Stimulated activated CD8-positive, alpha-beta memory T cell treated with anti-CD3 and anti-CD28 coated beads, Interleukin-7, amount 100 ng/mL, for 1 hour (primary cell): ENCODE measurements at places on chromosomes 2 and 18.

GRCh38 chr18:11795916-11796315 lies 55.3 kb upstream of the CHMP1B start:
- no peak for DNase-seq

GRCh38 chr2:190809139-190809764 lies 71.4 kb upstream of the GLS start:
- no peak for DNase-seq

DNA sequence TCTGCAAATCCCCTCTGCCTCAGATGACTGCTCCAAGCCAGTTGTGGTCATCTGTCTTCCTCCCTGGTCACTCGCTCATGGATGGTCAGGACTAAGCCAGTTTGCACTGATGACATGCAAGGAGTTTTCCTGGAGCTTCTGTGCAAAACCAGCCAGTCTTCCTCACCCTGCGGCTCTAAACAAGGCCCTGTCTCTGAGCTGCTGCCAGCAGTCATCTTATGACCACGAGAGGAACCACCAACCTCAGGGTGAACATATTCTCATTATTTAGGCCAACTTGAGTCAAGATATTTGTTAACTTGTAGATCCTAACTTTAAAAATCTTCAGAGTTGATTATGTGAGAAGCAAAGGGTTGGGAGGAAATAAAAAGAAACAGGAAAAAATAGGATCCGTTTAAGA lies 119.9 kb upstream of the CAB39 start:
- no peak for DNase-seq

DNA sequence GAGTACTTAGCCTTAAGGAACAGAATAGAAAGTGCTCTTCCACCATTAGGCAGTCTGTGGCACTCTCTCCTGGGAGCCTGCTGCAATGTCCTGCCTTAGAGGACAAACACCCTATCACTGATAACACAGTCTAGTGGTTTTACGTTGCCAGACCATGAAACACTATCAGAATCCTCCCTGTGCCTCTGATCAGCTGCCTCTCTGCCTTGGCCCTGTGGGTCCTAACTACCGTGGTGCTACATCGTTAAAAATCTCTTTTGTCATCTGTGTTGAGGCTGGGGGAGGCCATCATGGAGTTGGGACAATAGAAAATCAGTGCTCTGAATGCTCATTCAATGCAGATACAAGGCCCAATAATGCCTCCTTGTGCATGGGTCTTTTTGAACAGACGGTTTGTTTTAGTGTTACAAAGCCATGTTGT lies 11.9 kb upstream of the APCDD1 start:
- no peak for DNase-seq

- no peak for DNase-seq
These were observed 124.0 kb downstream of the OSBPL1A start for GRCh38 chr18:24273596-24273995.

DNA sequence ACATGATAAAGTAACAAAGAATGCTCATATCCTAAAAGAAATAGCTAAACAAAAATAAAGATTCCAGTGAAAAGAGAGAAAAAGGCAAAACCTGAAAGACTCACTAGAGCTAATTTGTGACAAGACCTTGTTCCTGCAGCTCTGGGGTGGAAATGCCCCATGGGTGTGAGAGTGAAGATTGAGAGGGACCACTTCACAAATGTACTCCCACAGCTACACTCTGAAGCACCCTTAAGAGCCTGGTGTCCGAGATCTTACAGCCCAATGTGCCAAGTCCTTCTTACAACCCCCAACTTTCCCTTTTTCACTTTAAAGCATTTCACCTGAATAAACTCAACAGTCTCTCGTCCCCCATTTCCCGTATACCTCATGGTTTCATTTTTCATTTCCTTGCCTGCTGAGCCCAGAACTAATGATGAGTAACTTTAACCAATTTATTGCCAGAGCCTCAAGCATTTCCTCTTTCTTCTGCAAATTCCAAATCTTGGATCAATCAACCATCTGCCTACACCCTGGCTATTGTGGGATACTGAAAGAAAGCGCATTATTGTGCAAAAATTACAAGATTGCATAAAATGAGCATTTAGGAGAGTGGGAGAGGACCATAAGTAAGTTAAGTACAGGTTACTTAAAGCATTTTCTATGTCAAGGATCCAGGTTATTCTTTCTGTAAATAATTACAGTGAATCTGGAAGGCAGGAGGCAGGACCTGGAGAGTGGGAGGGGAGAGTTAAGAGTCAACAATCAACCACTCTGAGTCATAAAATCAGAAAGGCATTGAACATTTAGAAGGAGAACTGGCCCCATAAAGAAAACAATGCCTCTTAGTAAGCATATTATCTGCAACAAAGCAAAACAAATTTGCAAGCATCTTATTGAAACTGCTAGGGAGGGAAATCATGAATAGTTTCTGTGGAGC lies 804.4 kb upstream of the CELF4 start:
- no peak for DNase-seq

DNA sequence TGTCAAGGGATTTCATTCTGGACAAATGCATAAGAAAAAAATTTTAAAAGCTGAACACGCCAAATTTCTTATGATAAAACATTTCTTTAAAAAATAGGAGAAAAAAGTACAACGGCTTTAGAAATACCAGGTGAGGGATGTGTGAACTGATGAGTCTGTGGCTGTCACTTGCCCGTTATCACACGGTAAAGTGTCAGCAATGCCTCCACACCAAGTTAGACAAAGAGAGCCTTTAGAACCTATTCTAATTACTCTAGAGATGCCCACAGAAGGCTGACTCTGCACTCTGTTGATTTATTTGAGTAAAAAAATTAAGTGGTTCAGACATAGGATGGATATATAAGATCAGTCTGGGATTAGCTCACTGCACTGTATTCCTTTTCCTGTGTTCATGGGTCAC lies 523.8 kb downstream of the RNF144A start:
- no peak for DNase-seq

DNA sequence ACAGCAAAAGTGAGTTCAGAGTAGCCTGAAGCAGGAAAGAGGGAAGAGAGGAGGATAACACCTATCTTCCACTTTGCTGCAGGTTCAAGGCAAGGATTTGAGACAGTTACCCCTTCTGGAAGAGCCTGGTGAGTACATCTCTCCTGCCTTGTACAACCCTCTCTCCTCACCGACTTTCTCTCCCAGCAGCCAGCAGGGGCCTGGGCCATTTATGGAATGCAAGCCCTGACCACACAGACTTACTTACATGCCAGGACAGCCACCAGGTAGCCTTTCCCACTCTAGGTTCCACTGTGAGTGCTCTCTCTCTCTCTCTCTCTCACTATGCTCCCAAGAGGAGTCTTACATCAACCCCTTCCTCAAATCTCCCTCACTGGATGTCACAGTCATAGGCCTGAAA lies 57.0 kb downstream of the BCL11A start:
- DNase-seq = no peak

DNA sequence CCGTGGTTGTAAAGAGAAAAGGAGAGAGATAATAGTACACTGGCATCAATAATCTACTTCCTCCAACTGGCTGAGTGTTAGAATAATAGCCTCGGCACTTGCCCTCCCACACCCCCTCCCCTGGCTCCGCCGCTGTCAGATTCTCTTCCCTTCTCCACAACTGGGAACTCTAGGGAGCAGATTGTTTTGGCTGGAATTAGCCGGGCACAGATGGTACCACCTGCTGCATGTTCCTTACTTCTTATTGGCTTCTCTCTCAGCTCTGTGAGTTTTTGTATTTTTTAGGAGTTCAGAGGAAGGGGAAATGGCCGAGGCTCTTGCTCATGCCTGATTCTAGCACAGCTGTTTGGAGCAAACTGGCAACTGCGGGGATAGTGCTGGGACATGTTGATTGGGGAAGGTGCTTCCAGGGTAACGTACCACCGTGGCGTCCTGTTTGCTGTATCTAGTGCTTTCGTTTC lies 140.0 kb downstream of the ZEB2 start:
- no peak for DNase-seq

DNA sequence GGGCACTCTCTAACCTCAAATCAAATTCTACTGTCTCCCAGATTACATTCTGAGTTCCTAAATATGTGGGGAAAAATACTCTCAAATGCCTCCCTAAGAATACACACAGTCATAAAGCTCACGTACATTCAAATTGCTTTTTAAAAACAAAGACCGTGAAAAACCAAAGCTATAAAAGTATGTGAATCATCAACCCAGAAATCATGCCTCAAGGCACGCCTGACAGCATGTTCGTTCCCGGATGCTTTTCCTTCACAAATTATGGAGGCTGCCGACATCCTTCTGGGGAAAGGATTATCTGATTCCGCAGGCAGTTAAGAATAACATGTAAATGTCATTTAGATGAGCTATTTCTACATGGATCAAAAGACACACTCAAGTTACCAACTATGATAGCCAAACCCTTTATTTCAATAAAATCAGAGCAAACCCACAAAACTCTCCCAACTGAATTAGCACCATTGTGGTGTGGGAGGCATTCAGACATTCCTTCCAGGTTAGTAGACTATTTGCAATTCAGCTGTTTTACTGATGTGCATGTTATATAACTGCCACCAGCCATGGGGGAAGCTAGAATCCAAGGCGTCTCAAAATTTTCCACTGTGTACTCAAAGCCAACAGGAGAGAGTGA lies 398.2 kb upstream of the TRIB2 start:
- DNase-seq = no peak

DNA sequence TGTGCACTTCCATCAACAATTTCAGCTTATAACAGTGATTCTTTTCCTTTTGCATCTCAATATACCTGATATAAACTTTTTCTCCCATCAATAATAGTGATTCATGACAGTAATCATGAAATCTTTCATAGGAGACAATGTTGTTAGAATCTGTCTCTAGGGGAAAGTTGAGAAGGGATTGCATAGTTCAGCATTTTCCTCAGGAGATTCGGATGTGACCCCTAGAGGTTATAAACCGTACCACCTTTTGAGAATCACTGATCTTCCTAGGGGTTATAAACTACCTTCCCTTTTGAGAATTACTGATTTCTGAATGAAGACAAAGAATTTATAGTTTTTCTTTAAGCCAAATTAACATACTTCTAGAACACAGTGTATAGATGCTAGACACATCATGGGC lies 53.0 kb upstream of the GALNT3 start:
- no peak for DNase-seq

GRCh38 chr2:159902722-159903121 lies 104.7 kb upstream of the CD302 start:
- DNase-seq = no peak

DNA sequence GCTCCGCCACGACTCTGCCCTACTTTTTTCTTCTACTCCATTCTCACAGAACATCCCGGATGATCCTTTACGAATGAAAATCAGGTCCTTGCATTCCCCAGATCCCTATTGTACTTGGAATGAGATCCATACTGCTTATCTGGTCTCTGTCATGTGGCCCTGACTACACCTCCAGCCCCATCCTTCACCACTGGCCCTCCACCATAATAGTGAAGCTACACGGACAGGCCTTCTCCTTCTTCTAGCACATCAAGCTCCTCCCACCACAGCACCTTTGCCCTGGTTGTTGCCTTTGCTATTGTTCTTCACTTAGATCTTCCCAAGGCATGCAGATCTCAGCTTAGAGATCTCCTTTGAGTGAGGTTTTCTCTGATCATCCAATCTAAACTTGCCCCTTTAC lies 20.1 kb upstream of the RMDN2 start:
- DNase-seq = no peak

- DNase-seq = no peak
These were observed 74.1 kb downstream of the ATP8B1 start for GRCh38 chr18:57728941-57729511.

DNA sequence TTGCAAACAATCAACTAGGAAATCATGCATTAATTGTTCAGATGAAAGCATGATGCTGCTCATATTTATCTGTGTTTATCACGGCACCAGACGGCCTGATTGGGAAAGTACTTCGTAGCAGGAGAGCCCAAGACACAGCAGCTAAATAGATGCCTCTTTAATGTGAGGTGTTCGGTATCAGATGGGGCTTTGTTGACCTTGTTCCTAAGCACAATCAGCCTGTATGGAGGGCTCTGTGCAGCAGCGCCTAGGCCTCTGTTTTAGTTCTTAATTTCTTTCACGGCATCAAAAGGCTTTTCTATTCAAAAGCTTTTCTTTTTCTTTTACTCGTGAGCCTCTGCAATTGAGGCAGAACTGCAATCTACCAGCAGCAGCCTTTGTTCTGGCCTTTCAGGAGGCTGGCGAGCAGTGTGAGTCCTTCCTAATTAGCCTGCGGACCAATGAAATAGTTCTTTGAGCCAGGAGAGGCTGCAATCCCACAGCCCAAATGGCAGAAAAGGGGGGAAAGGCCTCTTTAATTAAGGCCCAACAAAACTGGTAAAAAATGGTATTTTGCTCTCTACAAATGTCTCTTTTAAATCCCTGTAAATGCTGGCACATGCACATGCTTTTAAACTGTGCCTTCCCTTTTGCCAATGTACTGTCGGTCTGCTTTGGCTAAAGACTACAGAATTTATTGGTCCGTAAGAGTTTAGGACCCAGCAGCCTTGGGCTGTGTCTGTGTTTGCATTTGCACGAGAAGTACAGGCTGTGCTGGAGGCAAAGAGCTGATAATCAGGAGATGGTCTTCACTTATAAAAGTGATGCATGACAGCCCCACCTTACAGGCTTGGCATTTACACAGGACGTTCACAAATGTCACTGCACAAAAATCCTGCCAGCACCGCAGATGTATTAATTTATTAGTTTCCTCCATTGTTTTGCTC lies 159.6 kb downstream of the RND3 start:
- DNase-seq = no peak

- no peak for DNase-seq
These were observed 77.3 kb downstream of the KLHL14 start for GRCh38 chr18:32695534-32695933.

DNA sequence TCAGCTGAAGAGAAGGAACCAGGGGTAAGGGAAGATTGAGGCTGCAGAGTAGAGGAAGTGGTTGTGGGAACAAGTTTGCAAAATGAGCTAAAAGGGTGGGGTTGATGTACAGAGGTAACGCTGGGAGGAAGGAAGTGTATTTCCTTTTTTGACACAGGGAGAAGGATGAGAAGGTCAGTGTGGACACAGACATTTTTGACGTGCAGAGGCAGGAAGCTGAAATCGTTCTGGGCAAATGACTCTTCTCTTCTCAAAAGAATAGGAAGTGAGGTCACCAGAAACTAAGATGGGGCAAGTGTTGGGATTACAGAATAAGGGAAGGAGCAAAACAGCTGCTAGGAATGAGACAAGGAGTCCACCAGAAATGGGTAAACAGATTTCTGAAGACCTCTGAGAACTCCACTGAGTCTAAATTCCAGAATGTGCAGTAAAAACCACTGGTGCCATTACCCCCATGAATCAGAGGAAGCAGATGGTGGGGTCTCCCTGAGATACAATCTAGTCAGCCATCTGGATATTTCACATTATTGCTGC lies 20.0 kb upstream of the RNF149 start:
- DNase-seq = no peak

DNA sequence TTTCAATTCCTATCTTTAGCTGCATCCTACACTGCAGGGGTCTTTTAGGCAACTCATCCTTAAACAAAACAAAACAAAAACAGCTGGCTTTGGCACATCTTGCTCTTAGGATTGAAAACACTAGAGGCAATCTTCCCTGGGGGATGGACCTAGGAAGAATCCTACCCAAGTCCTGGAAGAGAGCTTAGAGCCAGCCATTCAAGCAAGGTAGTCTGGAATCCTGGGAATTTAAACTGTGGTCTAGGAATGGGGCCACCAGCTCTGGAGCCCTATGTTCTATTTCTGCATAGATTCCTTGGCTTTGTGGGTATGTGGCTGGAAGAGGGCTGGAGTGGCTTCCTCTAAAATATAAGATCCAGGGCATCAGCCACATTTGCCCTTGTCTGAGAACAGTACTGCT lies 27.7 kb downstream of the MYL1 start:
- DNase-seq = no peak
